ENCODE measurements at places on chromosomes 11 and 22.

GRCh38 chr22:45459235-45459634 is 43.4 kb upstream of the FBLN1 start:
- DNase-seq = no peak

DNA sequence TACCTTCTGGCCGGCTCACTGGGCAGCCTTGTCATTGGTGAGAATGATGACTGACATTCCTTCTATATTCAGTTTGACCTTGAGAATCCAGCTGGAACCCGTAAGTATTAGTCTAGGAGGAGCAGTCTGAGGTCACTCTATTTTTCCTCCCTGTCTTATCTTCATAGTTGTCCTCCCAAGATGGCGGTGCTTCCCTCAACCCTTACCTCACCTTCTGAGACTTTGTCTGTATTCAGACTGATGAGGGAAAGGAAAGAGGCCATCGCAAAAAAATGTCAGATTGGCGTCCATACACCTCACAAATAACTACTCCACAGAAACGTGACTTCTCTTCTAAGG is 6.0 kb downstream of the KREMEN1 start:
- no peak for DNase-seq

DNA sequence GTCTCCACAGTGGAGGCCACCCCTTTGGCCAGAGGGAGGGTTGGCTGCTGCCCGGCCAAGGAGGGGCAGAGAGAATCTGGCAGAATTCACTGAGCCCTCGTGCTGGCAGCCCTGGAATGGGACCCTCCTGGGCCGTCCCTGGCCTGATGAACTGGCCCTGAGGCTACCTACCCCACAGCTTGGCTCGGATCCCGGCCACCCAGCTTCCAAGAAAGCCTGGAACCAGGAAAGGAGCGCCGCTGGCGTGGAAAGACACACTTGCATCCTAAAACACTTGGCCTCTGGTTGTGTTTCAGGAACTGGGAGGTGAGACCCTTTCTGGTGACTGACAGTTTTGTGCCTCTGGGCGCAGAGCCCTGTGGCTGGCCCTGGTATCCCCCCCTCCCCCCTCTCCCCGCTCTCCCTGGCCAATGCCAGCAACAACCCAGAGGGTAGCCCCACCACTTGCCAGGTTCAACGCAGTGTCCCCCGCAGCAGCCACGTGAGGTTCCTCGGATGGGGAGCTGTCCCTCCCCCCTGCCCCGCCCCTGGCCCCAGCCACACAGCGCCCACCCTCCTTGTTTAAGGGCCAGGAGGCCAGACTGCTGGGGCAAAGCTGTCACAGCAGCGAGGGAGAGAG is 693 bp downstream of the NFAM1 start:
- peak; percentile 82 for DNase-seq

- DNase-seq = no peak
Observed at GRCh38 chr22:49966774-49967705, 6.5 kb downstream of the PIM3 start.

GRCh38 chr11:130449310-130449990 is 1.0 kb downstream of the ADAMTS15 start:
- DNase-seq = no peak

- no peak for DNase-seq
Observed at GRCh38 chr22:44668886-44669521, 33.0 kb upstream of the PRR5 start.

- DNase-seq = peak; percentile 39
Observed at GRCh38 chr11:134207538-134208239, 16.1 kb downstream of the NCAPD3 start.

GRCh38 chr22:48821346-48821690 is 1006.4 kb downstream of the BRD1 start:
- DNase-seq = no peak

DNA sequence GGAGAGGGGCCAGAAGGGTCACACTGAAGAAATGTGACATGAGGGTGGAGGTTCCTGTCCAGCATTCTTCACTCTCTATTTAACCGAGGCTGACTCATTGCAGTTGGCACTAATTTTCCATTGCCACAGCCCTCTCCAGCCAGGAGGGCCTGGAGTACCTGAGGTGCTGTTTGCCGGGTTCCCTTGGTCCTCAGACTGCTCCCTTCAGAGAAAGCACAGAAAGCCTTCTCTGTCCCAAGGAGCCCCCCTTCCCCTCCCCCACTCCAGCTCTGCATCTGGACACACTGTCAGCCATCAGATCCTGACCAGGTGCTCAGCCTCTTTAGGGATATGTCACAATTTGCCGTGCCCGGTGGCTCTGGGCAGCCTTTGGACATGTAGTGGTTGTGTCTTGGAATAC is 3.2 kb upstream of the C11orf91 start:
- no peak for DNase-seq

DNA sequence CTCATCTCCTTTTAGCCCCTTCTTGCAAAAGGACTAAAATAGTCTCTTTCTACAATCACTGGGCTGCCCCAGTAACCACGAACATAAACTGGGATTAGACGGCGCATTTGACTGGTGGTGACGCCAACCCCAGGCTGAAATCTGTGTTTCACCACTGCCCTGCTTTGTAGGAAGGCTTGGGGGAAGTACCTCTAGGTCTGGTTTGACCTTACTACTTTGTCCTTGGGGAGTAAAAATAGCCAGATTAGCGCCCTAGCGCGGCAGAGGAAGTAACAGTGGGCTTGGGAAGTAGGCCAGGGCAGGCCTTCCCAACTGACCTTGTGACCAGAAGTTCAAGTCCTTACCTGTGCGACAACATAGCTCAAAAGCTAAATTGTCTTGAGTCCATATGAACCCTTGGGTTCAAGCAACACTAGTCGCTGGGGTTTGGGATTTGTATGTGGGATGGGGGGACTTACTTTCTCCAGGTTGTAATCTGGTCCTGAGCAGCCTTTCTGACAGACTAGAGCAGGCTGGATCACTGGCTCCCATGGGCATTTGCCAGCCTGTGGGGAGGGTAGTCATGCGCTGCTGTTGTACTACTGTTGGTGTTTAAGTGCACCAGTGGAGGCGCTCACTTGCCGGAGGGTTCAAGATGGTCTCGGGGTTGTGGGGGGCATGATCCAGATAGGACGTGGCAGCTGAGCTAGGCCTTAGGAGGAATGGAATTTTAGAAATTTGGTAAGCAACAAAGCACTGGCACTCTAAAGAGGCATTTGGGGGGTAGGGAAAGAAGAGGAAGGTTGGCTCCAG is 953 bp upstream of the PACS1 start:
- DNase-seq = no peak

GRCh38 chr11:104925850-104926249 is 27.6 kb upstream of the CASP12 start:
- DNase-seq = no peak

DNA sequence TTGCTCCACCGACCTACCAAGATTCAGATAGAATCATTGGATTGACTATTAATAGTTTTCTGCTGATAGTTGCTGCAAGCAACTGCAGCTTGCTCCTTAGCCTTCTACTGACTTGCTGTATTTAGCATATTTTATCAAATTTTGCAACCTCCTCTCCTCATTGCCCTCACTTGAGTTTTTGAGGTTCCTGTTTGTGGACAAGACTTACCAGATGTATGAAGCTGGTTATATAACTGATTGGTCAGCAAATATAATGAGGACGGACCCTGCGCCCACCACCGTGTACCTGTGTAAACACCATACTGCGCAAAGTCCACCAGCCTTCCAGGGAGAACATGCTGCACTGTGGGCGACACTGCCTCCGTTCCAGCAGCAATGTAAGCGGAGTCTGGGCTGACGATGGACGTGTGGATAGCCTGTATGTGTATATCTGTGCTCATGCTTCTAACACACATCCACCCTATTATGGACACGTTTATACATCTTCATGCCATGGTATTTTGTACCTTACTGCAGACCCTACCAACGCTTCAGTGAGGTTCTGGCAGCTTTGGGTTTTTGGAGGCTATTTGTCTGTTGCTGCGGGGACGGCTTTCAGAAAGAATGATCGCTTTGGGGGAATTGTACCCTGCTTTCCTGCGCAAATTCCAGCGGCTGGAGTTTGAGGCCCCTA is 1.5 kb upstream of the USP18 start:
- DNase-seq = no peak

DNA sequence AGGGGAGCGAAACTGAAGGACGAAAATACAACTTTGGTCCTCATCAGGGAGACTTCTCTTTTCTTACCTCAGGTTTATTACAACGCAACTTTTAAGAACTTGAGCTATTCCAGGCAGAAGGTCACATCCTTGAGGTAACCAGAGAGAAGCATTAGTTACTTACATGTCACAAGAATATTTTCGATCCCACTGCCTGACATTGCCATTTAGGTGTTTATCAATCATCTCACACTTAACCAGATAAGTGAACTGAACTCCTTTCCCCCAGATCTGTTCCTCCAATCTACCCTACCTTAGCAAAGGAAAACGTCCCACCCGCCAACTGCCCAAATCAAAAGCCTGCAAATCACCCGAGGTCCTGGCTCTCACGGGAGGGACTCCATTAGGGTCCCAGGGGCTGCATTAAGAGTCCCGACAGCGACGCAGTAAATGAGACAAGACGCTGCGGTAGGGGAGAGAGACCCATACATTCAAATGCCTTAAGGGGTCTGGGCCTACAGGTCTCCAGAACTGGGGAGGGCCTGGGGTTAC is 734 bp downstream of the ZNF280B start:
- DNase-seq = no peak

DNA sequence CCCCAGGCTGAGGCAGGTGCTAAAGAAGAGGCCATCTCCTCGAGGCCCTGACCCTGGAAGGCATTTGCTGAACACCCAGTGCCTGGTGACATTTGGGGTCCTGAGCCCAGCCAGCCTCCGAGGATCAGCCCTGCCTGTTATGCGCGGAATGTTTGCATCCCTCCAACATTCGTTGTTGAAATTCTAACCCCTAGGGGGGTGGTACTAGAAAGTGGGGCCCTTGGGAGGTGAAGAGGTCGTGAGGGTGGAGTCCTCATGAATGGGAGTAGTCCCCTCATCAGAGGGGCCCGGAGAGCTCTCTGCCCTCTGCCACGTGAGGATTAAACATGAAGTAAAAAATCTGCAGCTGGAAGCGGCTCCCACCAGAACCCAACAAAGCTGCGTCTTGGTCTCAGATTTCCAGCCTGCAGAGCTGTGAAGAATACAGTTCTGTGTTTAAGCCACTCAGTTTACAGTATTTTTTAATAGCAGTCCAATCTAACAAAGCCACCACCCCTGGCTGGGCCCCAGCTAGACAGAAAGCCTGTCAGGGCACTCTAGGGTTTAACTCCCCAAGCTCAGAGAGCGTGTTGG is 35.3 kb upstream of the SEPTIN5 start:
- no peak for DNase-seq

GRCh38 chr11:10351765-10352641 is 47.1 kb downstream of the ADM start:
- no peak for DNase-seq

GRCh38 chr11:29452146-29452545 is 564.7 kb downstream of the KCNA4 start:
- no peak for DNase-seq

DNA sequence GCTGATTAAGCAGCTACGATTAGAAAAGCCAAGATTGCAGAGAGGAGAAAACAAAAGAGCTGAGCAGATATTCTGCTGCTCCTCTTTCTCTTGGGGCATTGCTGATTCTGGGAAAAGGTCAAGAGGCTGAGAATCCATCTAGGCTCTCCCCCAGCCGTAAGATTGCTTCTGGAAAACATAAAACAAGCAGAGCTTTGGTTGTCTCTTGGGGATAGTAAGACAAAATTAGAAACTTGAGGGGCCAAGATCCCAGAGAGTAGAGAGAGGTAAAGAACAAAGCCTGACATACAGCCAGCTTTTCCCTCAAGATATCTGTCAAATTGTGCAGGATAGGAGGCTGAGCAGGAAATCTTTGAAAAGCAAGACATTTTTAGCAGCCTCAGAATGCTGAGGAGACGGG is 158.2 kb downstream of the TTC28 start:
- DNase-seq = no peak

DNA sequence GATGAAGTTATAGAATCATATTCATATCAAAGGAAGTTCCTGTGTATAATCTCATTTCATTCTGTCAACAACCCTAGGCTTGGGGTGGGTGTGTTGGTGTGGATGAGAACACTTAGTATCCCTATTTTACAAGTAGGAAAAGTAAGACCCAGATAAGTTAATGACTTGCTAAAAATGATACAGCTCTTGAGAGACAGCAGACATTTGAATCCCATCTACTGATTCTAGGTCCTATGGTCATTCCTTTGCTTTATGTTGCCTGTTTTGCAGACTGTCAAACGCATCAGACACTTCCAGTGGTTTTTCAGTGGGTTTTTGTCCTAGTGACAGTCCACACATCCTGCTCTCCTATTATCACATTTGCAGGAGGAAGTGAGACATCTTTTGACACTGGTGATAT is 153.1 kb downstream of the TEAD1 start:
- DNase-seq = no peak

GRCh38 chr11:83438438-83438837 is 152.3 kb upstream of the CCDC90B start:
- DNase-seq = no peak

GRCh38 chr11:61543606-61544306 is 35.2 kb downstream of the LRRC10B start:
- DNase-seq = peak; percentile 62

DNA sequence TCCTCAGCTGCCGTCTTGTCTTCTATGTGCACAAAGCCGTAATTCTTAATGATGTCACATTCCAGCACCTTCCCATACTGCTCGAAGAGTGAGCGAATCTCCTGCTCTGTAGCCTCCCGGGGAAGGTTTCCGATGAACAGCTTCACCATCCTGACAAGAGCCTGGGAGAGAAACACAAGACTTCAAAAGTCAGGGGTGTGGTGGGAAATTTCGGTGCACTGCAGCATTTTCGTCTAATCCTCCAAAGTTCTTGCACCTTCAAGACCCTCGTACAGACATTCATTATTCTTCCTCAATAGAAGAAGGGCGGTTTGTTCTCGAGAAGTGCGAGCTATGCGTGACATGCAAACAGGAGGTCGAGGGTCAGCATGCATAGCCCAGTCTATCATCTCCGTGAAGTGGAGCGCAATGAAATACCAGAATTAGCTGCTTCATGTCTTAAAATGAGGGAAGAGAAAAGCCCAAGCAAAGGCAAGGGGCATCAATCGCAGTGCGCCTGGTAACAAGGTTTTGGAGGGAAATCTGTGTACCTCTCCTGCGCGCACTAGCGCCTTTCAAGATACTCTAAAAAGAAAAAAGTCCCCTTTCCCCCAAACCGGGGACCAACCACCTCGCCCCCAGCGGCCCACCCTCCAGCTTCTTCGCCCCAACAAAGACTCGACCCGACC is 622 bp downstream of the RBM4B start:
- no peak for DNase-seq

DNA sequence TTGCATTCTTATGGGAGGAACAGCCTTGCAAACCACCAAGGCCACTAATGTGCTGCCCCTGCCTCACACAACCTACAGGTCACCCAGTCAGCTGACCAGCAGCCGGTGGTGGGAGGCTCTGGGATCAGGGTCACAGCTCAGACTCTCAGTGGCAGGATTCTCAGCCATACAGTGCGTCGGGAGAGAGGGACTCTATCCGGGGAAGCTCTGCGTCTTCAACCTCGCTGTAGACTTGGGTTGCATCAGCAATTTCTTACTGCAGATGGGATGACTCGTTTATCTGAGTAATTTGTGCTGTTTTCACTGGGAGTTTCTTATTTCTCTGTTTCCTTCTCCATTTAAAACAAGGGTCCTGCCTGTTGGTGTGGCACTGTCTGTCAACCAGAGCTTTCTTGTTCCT is 257.7 kb downstream of the TBC1D22A start:
- no peak for DNase-seq
